ENCODE measurements at places on chromosomes 1 and 21.

GRCh38 chr1:60769082-60769481 is 313.3 kb upstream of the NFIA start:
- no peak for DNase-seq

GRCh38 chr1:68433395-68433794 is 16.4 kb downstream of the RPE65 start:
- no peak for DNase-seq

DNA sequence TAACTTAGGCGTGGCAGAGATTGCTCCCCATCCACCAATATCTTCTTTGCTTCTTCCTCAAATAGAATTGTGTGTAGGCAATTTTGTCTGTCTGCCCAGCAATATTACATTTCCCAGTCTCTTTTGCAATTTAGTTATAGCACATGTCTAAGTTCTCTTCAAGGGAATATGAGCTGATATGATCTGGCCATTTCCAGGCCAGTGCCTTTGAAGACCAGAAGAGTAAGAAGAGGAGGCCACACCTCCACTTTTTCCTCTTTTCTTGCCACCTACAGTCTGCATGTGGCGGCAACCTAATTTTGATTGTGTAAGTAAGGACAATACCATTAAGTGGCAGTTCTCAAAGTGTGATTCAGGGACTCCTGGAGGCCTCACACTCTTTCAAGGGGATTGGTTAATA is 6.3 kb upstream of the RSBN1 start:
- DNase-seq: no peak

DNA sequence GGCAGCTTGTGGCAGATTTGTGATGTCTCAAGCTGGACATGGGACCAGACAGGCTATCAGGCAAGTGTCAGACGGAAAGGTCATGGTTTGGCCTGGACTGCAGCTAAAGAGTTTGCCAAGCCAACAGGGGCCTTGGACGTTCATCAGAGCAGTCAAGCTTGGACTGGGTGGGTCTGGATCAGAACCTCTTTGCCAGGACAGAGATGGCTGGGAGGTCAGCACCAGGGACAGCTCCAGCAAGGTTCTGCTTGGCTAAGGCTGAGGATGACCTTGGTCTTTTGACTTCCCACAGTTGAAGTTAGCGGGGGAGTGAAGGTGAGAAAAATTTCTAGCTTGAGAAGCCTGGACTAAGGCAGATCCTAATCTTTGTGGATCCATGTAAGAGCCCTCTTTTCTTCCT is 68.1 kb downstream of the GRIK3 start:
- DNase-seq: no peak

- DNase-seq: no peak
Observed at GRCh38 chr1:18954270-18955071, 2.0 kb downstream of the IFFO2 start.

DNA sequence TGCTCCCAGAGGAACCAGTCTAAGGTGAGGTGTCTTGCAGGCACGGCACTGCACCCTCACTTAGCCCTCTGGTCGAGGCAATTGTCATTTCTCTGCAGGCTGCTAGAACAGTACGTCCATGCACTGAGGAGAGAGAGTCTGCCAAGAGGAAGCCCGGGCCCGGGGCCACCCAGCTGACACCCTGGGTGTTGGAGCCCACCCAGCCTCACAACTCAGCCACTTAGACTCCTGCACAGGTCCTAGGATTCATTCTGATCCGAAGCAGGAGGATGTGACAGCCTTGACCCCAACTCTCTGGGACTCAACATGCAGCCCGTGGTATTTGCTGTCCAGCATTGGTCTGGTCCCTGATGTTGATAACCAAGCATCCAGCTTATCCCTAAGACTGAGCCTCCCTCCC is 111.9 kb downstream of the ADSS2 start:
- DNase-seq: no peak

DNA sequence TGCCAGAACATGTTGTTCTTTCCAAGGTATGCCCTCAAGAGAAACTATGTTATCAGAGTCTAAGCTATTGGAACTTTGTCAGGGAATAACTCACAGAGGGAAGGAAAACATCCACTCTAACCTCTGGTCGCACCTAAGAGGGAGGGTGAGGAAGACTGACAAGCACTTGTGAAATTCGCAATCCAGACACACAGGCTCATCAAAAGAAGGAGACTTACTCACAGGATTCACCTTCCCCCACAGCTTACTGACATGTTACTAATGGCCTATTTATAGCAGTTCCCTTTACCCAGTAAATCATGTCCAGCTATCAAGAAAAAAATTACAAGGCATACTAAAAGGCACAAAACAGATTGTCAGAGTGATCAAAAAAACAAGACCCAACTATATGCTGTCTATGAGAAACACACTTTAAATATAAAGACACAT is 36.9 kb downstream of the WDR64 start:
- no peak for DNase-seq

- no peak for DNase-seq
Observed at GRCh38 chr1:149936992-149937705, 470 bp upstream of the MTMR11 start.

- no peak for DNase-seq
Observed at GRCh38 chr1:243729956-243730355, 120.1 kb downstream of the AKT3 start.

- DNase-seq: no peak
Observed at GRCh38 chr1:61449410-61449809, 275.5 kb downstream of the TM2D1 start.

DNA sequence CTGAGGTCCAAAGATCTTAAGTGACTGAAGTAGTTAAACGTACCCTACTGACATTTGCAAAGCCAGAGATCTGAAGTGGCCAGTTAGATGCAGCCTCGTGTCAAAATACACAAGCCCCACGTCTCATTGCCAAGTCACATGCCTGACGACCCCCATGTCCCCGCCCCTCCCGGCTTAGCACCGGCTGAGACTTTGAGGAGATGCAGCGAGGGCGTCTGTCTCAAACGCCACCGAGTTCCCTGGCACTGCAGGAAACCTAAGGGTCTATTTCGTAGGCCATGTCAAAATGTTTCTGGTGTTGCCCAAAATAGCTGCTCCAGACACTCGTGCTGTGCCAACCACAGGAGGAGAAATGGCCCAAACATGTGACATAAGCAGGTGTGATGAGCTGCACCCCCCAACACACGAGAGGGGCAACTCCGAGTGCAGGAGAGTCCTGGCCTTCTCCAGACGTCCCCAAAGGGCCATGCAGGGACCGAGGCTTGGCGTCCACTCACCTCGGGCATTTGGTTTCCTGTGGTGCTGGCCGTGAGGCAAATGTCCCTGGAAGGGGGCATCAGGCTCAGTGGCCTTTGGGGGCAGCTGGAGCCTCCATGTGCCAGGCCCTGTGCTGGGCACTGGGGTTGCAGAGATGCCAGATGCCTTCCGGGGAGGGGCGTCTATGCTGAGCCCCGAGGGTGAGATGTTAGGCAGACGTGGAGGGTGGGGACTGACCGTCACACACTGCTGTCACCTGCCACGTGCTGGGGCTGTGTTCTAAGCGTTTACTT is 67.0 kb downstream of the MATN1 start:
- no peak for DNase-seq

DNA sequence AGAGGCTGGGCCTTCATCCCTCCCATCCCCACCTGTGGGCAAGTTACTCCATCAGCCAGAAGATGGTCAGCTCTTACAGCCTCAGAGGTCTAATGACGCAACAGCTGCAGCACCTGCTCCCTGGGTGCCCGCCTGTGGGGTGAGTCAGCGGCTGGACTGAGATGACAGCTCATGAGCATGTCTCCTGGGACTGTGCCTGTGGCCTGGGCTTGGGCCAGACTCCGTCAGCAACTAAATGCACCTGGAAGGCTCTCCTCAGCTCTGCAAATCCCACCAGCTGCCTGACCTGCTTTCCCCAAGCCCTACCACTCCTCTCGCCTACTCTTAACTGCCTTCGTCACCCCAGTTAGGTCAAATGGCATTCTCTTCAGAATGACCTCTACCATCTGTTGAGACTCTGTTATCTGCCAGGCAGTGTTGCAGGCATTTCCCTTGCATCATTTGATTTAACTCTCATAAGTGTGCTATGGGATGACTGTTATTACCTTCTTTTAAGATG is 47.7 kb downstream of the ETS2 start:
- no peak for DNase-seq

- no peak for DNase-seq
Observed at GRCh38 chr1:110471131-110471530, 20.2 kb downstream of the PROK1 start.

DNA sequence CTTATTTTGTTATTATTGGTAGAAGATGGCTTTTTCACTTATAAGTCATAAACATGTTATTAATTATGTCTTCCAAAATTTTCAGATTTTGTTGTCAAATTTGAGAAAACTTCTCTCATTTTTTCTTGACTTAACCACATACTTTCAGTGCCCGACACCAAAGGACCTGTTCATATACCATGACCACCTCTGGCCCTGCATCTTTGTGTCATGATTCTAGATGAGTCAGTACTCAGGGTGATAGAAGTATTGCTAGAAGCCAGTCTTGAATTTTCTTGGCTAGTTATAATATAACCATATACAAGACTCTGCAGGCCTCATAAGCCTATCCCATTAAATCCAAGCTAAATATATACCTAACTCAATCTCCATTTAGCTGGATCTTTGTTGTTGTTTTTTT is 35.4 kb upstream of the DPH5 start:
- DNase-seq: no peak

- DNase-seq: no peak
Observed at GRCh38 chr1:75539230-75540116, 71.4 kb downstream of the SLC44A5 start.

- DNase-seq: no peak
Observed at GRCh38 chr21:42360317-42360716, 6.0 kb downstream of the TFF1 start.

- DNase-seq: no peak
Observed at GRCh38 chr1:97832481-97832880, 88.4 kb downstream of the DPYD start.

DNA sequence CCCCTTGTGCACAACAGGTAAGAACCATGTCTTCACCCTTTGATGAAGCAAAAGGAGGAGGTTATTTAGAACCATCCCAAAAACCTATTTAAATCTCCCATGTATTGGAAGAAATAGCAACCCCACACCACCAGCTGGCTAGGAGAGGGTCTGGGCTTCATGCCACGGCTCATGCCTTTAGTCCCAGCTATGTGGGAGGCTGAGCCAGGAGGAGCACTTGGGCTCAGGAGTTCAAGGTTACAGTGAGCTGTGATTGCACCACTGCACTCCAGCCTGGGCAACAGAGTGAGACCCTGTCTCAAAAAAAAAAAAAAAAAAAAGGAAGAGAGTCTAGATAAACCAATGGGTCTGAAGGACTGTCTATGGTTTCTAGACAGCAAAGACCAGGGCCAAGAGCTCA is 197.9 kb upstream of the COA6 start:
- DNase-seq: no peak

Measured in esophagus squamous epithelium (tissue), 5 donors.